ENCODE measurements at places on chromosomes 5 and 9.

DNA sequence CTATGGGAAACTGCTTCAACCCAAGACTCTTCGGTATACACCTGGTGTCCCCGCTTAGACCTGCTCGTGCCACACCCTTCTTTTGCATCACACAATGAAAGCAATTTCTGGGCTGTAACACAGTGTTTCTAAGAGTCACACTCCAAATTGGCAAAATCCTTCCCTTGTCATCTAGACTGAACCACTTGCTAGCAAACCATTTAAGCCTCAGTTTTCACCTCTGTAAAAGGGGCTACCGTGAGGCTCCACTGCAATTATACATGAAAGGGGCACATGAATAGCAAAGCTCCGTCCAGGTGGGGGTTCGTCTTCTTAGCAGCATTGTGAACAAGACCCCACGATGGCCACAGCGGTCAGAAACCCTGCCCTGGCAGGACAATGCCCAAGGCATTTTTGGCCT is 166.8 kb downstream of the PAX5 start:
- no peak for DNase-seq

GRCh38 chr5:138900281-138900965 is 25.3 kb upstream of the LRRTM2 start:
- DNase-seq: peak; percentile 78

DNA sequence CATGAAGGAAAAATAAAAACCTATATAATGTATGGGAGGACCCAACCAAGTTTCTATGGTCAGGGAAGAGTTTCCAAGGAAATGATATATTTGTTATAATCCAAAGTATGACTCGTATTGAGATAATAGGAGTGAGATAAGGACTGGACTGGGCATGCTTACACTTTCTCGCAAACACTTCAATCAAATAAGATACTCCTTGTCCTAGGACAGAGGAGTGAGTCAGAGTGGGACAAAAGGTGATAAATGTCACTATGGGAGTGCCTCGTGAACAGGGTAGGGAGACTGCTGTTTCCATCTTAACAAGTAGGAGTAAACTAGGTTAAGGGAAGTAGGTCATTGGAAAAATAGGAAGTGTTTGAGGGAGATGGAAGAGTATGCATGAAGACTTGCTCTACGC is 47.2 kb downstream of the MACIR start:
- DNase-seq: peak; percentile 1

GRCh38 chr9:133125941-133126696 is 5.1 kb upstream of the RALGDS start:
- peak; percentile 53 for DNase-seq

DNA sequence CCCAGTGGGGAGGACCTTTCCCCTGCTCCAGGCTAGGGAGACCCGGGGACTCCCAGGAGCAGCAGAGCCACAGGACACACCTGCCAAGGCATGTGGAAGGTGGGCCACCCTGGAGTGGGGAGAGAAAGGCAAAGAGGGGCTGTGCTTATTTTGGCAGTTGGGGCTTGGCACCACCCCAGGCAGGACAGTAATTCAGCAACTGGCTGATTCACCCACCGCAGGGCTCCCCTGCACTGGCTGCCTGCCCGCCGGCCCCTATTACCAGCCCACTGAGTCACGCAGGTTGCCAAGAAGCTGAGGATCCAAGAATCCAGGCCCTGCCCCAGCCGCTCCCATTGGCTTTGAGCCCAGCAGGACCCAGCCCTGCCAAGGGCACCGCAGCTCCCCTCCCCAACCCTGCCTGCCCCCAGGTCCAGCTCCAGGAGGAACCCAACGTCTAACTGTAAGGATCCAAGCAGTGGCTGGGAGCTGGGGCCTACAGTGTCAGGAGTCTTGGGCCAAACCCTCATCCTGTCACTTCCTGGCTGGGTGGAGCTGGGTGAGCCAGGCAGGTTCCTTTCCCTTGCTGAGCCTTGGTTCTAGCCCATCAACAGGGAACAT is 14.2 kb upstream of the RALGDS start:
- peak; percentile 97 for DNase-seq

DNA sequence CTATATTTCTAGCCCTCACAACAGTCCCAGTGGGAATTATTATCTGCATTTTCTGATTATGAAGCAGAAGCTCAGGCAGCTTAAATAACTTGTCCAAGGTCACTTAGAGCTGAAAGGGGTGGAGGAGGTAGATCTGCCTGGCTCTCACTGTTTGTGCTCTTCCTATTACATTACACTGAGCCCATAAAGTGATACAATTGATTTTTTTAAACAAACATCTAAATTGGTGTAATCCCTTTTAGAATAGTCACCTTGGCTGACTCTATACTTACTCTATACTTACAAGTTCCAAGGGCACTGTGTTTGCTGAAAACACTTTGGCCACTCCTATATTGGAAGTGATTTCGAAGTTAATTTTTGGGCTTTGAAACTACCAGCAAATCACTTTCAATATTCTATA is 144.7 kb downstream of the APBA1 start:
- DNase-seq: no peak

GRCh38 chr5:102107865-102108264 is 188.2 kb downstream of the SLCO4C1 start:
- no peak for DNase-seq

GRCh38 chr5:3299441-3299840 is 296.2 kb upstream of the IRX1 start:
- no peak for DNase-seq

GRCh38 chr5:32936329-32936728 is 225.2 kb downstream of the NPR3 start:
- no peak for DNase-seq

GRCh38 chr5:169384661-169385060 is 83.7 kb upstream of the SLIT3 start:
- peak; percentile 92 for DNase-seq

DNA sequence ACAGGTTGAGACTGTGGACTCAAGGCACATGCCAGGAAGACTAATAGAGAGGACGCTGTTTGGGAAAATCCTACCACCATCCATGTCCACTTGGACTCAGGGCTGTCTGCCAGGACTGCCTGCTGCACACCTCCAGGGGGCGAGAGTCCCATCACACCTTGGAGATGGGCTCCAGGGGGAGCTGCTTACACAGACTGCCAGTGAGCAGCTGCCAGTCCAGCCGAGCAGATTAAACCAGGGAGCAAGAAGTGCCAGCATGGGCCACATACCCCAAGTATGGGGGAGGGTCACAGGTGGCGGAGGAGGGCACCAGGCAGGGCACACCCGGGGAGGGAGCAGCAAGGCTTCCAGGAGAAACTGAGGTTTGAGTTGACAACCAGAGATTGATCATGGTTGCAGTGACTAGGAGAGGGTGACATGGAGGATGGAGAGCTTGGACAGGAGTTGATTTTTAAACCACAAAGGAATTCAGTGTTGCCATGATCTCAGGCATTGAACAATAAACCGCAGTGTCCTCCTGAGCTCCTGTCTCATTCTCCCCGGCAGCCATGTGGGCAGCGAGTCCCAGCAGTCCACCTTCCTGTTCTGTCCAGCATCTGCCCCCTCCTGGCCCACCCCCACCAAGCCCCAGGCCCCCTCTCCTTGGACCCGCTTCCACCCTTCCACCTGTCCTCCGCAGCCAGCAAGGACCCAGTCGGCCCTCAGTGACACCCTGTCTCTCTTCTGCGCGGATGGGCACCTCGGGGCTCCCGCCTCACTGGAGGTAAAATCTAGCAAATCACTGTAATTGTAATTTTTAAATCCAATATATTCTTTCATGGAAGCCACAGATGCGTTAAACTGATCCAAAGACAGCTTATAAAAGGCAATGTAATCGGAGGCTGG is 3.1 kb upstream of the VAV2 start:
- peak; percentile 61 for DNase-seq

DNA sequence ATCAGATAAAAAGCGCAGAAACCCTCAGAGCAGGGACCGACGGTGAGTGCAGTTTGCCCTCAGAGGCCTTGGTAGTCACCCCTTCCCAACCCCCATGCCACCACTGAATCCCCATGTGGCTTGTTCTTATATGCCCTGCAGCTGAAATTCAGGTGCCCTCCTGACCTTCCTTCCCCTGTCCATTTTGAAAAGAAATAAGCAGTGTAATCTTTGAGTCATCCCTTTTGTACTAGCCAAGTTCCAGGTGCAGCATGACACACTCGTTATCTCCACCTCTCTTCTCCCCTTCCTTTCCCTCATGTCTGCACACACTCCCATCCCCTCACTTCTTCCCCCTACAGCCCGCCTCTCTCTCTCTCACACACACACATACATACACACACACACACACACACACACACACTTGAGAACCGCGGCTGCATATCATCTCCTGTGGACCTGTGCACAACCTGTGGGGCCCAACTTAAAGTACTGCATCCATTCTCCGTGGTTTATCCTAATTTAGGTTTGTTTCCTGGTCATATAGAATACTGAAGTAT is 53.1 kb downstream of the SYK start:
- DNase-seq: peak; percentile 3

- DNase-seq: no peak
Observed at GRCh38 chr9:136048560-136049411, 46.3 kb downstream of the NACC2 start.

GRCh38 chr5:67971971-67972821 is 243.4 kb upstream of the PIK3R1 start:
- no peak for DNase-seq

GRCh38 chr9:92942688-92943616 is 4.4 kb upstream of the FGD3 start:
- DNase-seq: no peak

DNA sequence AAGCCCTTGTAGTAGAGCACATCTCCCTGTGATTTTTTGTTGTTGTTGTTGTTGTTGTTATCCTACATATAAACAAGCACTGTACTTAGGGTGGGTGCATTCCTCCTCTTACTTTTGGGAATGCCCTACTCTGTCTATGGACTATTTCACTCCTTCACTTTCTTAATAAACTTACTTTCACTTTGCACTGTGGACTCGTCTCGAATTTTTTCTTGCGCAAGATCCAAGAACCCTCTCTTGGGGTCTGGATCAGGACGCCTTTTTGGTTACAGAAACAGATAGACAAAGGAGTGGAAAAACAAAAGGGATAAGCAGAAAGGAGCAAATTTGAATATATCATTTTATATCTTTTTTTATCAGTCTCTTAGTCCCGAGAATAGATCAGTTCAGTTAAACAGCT is 14.4 kb upstream of the PAIP1 start:
- DNase-seq: no peak

All from RPMI7951 (cell line).